Daoy (cell line): ENCODE measurements at places on chromosomes 2 and 18. TPM values are rescaled to one million over a fixed set of nuclear protein-coding genes. Genes with fewer than 3 reads are reported as not detected.
A peak's percentile ranks its signal among the peaks of the same experiment; 100 is the strongest.

- peak; percentile 79 for DNase-seq
Observed at GRCh38 chr2:121076885-121077549, 208.0 kb downstream of the TFCP2L1 start.

GRCh38 chr2:162063899-162064298, 10.1 kb downstream of the DPP4 start:
- DNase-seq, result no peak

GRCh38 chr2:224104668-224105386, 65.7 kb upstream of the SERPINE2 start:
- DNase-seq, result no peak

DNA sequence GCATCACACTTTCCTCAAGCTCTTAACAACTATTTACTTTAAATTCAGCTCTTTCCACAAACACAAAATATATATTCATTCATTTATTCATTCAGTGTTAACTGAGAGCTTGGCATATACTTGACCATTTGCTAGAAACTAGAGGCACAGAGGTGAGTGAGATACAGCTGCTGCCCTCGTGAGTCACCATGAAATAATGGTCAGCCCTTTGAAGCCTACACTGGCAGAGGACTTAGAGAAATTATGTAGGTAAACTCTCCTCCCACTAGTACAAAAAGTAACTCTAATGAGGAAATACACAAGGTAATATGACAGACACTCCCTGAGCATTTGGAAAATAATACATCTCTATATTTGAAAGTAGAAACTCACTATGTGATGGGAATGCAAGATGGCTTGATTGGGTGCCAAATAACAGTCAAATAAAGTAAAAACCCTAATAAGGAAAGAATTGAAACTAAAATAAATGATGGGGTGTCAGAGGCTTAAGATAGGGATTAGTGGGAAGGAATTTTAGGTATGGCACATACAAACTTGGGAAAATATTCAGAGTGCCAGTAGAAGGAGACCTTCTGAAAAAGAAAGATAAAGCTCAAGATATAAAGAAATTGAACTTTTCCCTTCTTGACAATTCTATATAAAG, 61.1 kb downstream of the ANTXR1 start:
- DNase-seq, result no peak

DNA sequence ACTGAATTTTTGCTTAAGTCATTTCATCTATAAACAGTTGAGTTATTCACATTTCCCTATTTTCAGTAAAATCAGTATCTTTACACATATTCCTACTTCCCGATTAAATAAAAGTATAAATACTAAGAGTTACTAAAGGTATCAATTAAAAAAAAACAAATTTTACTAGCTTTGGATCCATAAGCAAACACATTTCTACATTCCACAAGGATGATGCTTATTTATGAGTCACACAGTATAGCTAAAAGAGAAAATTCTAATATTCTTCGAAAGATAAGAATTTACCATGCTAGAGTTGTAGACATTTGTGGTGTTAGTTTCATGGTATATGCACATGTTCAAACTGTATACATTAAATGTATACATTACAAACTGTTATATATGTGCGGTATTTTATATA, 23.7 kb downstream of the PGAP1 start:
- no peak for DNase-seq

DNA sequence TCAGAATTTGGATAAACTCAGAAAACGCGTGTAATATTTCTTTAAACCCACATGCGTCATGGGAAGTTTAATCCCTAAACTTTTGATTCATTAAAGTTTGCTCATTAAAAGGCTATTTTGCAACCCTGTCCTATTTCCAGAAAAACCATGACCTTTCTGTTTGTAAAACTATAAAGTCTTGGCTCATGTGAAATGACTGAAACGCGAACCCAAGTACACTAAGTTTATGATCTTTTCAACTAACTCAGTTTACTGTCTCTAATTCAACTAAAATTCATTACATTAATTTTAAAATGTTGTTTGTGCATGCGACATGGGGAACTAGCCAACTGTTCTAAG, 3.9 kb upstream of the RPL31 start:
- DNase-seq, result no peak

DNA sequence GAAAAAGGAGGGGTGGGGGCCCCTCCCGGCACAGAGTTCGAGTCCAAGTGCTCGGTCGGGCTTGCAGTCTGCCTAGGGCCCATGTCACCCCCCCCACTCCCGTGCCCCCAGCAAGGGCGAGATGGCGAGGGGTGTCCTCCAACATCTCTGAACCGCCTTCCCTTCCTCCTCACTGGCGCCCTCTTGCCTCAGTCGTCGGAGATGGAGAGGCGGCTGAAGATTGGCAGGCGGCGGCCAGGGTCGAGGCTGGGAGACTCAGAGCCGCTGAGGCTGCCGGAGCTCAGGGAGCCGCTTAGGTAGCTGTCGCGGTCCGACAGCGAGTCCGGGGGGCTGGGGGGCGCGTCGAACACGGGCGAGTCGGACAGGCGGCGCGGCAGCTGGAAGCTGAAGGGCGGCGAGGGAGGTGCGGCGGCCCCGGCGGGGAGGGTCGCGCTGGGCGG, 2.3 kb downstream of the ZFP36L2 start:
- peak; percentile 88 for DNase-seq

- no peak for DNase-seq
Observed at GRCh38 chr2:100408104-100408503, 9.4 kb downstream of the CHST10 start.

DNA sequence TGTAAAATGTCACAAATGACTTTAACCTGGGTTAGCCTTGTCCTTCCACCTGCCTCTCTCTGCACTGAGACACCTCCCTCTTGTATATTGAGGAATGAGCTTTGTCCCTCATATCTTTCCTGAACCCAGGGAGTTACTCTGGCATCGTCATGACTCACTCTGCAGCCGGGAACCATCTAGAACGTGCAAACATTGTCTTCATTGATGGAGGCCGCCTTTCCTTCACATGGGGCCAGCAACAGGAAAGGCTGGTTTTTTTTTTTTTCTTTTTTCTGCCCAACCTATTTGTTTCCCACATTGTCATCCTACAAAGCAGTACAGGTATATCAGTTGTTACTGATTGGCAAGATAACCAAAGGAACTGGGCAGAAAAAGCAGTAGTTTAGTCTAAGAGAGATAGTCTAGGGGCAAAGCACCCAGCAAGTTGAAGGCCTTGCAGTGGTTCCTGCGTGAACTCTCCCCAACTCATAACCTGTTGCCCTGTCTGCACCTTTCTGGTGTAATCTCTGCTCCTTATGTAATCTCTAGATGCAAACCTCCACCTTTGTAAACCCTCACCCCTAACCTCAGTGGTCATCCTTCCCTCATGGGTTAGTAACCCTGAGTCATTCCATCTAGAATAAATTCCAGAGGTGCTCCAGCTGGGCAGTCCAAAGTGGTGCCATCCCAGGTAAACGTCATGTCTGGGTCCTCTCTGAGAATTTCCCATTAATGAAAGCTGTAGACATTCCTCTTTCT, 38.3 kb downstream of the SLC40A1 start:
- no peak for DNase-seq

DNA sequence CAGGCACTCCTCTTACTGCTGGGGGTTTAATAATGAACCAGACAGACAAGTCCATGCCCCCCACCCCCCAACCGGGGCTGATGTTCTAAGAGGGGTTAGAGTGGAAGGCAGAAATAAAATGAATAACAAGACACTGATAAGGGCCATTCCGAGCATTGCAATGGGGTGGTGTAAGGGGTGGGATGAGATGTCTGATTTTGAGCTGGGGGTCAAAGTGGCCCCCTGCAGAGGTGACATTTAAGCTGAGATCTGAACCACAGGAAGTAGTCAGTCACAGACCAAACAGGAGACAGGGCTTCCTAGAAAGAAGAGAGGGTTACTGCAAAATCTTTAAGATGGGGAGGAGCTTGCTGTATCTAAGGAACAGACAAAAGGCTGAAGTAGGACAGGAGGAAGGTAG, 180.6 kb upstream of the SH3BP4 start:
- DNase-seq, result peak; percentile 84

DNA sequence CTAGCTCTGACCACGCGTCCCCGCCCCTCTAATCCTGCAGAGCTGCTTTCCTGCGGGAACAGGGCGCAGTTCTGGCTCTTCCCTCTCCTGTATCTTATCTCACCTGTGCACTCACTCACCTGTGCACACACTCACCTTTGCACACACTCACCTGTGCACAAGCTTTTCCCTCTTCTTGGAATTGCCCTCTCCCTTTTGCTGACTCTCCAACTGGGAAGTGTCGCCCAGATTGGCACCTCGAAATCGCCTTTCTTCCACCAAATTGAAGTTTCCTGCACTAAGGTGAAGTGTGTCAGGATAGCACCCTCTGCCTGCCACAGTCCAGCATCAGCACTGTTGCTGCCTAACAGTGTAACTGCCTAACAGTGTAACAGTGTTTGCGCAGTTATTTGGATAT, 566 bp upstream of the CMPK2 start:
- peak; percentile 41 for DNase-seq

DNA sequence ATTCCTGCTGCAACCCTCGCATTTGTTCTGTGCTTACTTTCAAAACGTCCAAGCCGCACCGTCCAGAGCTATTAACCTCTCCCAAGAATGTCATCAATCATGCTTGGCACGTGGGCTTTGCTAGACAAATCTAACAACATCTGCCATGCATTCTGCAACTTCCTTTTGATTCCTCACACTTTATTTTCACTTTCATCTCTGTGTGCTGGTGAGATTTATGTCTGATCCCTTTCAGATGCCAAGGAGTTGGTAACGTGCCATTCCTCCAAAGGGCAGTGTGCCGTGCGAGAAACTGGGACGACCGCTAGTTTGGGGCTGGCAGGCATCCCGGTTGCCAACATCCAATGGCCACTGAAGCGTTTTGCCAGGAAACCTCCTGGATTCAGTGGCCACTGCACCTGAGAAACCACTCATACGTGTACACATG, 230.0 kb upstream of the PARD3B start:
- no peak for DNase-seq

DNA sequence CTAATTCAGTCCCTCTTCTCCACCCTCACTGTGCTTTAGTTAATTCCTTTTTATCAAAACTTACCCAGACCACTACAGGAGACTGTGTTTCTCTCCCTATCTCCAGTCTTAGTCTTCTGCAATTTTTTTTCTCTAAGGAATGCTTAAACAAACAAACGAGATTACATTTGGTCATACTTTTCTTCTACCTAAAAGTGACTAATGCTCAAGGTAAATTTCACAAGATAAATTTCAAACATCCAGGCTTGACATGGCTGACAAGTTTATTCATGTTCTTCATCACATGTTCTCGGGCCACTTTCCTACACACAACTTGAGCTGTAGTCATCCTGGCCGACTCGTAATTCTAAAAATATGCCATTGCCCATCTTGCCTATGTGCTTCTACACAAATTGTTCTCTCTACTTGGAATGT, 23.2 kb upstream of the ACSL3 start:
- DNase-seq, result no peak

DNA sequence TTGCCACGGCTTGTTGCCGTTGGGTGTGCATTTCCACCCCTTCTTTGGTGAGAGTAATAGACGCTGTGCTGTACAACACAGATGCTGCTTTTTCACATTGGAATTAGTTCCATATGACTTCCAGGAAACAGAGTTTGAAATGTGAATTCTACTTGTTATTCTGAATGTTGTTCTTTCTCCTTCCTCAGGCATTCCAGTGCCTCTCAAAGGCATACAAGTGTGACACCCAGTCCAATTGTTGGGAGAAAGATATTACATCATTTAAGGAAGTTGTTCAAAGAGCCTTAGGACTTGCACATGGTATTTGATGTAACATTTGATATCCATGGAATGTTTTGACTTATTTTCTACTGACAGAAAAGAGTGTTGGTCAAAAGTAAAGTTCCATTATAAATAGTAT, 134.4 kb upstream of the LTBP1 start:
- DNase-seq, result no peak

- DNase-seq, result no peak
Observed at GRCh38 chr2:111618978-111619902, 264.8 kb downstream of the ANAPC1 start.

DNA sequence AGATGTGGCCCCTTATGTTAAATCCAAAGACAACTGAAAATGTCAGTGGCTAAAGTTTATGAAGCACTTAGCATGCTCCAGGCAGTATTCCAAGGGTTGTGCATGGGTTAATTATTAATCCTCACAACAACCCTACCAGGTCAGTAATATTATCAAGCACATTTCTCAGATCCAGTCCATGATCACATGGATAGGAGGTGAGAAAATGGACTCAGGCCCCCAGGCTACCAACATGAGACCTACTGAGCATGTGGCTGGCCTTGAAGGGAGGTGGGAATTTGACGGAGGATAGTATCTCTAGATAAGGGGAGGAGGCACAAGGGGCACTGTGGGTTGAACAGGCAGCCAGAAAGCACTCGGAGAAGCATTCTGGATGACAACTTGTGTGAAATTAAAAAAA, 412.0 kb downstream of the MEIS1 start:
- no peak for DNase-seq

DNA sequence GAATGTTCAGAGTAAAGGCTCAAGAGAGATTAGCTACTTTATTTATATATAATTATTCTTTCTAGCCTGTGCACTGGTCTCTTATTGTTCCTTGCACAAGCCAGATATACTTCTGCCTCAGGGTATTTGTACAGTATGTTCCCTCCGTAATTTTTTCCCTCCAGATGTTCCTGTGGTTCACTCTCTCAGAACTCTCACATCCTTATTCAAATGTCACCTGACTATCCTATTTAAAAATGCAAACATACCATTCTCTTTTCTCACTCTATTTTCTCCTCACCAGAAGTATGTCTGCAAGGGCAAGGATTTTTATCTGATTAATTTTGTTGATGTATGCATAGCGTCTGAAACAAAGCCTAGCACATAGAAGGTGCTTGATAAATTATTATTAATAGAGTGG, 64.0 kb upstream of the CERS6 start:
- no peak for DNase-seq

DNA sequence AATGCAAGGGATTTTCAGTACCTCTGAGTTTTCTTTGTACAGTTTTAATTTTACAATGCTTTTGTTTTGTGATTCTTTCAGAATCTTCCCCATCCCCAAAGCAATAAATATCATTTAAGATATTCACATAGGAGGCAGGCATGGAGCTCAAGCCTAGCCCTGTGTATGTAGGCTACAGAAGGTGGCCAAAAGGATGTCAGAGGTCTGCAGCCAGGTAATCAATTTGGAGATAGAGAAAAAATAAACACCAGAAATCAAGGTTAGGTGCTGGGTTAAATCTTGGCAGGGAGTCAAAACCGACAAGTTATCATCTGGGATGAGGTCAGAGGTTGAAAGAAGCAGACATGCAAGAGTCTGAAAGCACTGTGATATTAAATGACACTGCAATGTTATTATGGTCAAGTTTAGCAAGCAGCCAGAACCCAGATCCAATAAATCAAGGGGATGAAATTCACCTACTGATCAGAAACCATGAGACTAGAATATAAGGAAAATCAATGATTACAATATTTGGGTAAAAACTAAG, 45.1 kb upstream of the LRP1B start:
- no peak for DNase-seq

- DNase-seq, result peak; percentile 17
Observed at GRCh38 chr2:237955640-237956401, 11.0 kb upstream of the UBE2F start.

Gene FSIP2
- not detected in 2 replicates for total RNA-seq

Gene TXNDC9
- 111 and 121 TPM in 2 replicates for total RNA-seq

Gene MYO3B
- not detected in 2 replicates for total RNA-seq

Gene LHCGR
- total RNA-seq, result not detected in 2 replicates

Gene B3GNT7
- total RNA-seq, result 0.63 and 1.1 TPM in 2 replicates

Gene ASB18
- not detected in 2 replicates for total RNA-seq

Gene DYNAP
- total RNA-seq, result not detected in 2 replicates

Gene SNRNP200
- total RNA-seq, result 29.2 and 34.9 TPM in 2 replicates
